Activated CD4-positive, alpha-beta T cell treated with anti-CD3 and anti-CD28 coated beads, Interleukin-2, amount 50 U/mL, for 48 hours (primary cell): ENCODE measurements at places on chromosomes 12 and 14.
A peak's percentile ranks its signal among the peaks of the same experiment; 100 is the strongest.

GRCh38 chr12:14878488-14878887 is 7.2 kb downstream of the MGP start:
- DNase-seq = no peak

DNA sequence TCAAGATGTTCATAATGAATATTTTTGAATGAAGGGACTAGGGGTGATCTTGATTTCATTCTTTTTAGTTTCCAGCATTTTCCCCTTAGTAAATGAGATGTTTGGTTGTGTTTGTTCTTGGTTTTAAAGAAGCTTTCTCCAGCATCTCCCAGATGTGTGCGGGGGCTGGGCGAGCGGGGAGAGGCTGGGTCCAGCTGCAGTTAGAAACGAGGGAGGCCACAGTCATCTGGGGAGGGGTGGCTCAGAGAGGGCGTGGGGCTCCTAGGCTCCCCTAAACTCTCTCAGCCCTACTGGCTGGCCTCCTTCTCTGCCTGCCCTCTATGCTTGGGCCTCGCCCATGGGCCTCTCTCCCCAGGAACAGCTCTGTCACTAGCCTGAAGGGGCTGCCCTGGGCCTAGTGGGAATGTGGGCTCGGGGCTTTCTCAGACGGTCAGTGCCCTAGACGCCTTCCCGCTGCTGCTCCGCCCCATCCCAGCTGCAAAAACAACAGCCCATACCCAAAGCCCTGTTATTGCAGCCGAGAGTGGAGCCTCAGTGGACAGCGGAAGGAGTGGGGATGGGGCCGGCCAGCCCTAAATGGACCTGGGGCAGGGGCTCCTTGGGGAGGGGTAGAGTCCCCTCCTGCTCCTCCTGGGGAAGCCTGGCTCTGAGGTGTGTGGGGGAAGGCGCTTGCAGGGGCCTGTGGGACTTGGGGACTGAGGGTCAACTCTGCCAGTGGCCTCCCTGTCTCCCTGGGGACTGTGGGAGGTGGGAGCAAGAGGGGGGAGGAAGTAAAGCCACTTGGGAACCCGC is 18.3 kb upstream of the EIF2B2 start:
- DNase-seq = no peak

DNA sequence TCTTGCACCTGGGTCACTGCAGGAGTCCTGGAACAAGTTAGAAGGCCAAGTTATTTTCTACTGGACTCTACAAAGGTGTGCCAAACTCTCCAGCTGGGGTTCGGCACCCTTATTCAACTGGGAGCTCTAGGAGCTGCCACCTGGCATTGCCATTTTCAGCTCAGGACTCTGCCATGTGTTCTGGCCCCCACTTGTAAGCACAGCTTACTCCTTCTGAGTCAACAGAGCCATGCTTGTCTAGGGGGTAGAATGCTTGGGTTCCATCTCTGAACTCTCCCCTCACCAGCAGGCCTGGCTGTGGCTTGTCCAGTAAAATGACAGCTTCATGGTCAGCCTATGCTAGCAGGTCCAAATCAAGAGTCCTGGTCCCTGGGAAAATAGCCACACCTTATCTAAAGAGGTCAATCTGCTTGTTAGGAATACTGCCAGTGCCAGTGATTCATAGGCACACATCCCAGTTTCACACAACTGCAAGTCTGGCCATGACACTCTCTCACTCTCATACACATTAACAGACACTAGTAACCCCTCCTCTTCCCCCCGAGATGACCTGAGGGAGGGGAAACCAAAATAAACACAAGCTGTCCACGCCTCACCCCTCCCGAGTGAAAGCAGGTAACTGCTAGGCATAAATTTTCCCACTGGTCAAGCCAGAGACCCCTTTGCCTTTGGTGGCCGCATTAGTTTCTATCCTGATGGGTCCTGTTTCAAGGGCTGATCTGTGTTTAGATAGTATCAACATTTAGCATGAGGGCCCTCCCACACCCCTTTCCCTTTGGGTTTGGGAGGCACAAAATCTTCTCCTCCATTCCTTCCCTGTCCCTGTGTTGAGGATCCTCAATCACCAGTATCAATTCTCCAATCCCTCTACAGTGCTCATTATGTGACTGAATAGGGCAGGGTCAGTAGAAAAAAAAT is 182.3 kb upstream of the GZMB start:
- DNase-seq = no peak

DNA sequence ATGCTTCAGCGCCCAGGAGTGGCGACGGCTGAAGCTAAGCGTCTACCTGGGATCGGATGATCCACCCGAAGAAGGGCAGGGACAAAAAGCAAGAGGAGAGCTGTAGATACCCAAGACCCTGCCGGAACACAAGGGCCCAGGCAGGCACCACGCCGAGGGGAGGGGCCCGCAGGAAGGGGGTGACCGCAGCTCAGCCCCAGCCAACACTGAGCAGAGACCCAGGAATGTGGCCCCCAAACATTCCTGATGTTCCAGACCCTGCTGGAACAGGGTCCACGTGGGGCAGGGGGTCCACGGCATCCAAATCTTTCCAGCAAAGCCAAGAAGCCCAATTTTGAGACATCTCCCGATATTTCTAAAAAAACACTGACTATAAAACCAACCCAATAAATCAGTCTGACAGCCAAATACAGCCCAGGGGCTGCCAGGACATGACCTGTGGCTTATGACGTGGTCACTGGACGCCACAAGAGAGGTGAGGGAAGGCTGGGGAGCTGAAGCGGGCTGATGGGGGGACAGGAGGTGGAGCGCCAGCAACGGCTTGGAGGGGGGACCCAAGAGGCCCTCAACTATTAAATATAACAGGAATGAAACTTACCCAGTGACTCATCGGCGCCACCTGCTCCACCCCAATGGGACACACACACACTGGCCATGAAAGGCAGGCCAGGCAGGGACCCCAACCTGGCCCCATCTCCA is 58.9 kb downstream of the NCOR2 start:
- no peak for DNase-seq

DNA sequence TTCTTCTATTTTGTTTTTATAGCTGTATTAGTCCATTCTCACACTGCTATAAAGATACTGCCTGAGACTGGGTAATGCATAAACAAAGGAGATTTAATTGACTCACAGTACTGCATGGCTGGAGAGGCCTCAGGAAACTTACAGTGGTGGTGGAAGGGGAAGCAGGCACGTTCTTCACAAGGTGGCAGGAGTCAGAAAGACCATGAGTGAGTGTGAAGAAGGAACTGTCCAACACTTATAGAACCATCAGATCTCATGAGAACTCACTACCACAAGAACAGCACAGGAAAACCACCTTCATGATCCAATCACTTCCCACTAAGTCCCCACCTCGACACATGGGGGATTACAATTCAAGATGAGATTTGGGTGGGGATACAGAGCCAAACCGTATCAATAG is 42.3 kb downstream of the ARMH4 start:
- no peak for DNase-seq

DNA sequence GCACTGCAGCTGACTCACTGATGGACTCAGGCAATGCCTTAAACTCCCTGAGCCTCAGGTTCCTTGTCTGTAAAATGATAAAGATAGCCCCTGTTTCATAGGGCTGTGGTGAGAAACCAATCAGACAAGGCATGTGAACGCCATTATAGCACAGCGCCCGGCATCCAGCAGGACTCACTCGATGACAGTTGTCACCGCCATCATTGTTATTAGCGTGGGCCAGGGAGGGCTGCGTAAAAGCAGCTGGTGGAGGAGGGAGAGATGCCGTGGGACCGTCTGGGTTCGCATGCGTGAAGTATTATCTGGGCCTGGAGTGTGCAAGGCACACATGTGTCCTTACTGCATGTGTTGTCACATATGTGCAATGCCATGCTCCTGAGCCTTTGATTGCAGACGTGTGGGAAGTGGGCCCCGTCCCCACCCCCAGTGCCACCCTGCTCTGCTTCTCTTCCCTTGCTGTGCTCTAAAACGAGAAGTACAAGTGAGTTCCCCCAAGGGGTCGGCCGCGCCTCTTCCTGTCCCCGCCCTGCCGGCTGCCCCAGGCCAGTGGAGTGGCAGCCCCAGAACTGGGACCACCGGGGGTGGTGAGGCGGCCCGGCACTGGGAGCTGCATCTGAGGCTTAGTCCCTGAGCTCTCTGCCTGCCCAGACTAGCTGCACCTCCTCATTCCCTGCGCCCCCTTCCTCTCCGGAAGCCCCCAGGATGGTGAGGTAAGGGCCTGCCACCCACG is at the start of gene PTPN6:
PTPN6 (plus strand) TSS at position 546 of the 730 bp plus-strand sequence; CDS start at position 703, 157 bp downstream.
- peak; percentile 68 for DNase-seq

GRCh38 chr12:52383331-52383730 is 2.1 kb downstream of the KRT84 start:
- DNase-seq = no peak

DNA sequence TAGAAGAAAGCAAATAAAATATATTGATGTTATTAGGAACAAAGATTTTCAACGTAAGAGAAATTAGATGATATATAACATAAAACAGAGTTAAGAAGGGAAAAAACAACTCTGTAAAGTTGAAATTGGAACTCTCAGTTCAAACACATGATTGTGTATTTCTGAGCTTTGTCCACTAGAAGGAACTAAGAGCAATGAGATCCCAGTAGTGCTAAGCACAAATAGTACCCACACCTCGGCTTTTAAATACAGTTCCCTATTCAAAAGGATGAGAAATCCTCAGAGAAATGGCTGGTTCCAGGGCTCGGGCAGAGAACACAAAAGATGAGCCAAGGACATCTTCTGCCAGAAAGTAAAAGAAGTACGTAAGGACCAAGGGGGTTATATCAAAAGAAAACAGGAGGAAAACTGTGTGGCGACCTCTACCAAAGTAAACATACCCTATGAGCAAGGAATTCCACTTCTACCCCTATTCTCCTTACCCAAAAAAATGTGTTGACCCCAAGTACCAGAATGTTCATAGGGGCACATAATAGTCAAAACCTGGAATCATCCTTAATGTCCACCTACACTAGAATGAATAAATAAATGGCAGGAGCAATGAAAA is 96.6 kb downstream of the SPTSSA start:
- DNase-seq = no peak

DNA sequence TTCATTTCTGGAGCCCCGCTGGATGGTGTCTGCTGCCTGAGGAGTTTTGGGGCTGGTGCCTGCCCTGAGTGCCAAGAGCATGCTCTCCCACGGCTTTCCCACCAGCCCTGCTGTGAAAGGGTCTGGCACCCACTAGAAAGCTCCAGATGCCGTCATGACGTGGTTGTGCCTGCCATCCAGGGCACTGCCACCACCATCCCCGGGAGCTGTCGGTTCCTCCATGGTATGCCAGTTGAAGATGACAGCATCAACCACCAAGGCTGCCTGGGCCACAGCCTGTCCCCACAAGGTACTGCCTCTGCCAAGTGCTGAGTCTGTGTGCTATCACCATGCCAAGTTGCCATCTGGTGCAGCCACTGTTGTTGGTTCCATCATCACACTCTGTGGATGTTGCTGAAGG is 85.9 kb downstream of the TTC8 start:
- DNase-seq = no peak

GRCh38 chr14:51676549-51676948 is 24.8 kb downstream of the FRMD6 start:
- DNase-seq = no peak

- peak; percentile 80 for DNase-seq
Measured at GRCh38 chr12:3202734-3203446, 125.7 kb downstream of the TSPAN9 start.

- DNase-seq = no peak
Measured at GRCh38 chr14:20836668-20837338, 34.2 kb upstream of the RNASE1 start.

GRCh38 chr12:26062566-26062965 is 62.3 kb downstream of the BHLHE41 start:
- DNase-seq = no peak

DNA sequence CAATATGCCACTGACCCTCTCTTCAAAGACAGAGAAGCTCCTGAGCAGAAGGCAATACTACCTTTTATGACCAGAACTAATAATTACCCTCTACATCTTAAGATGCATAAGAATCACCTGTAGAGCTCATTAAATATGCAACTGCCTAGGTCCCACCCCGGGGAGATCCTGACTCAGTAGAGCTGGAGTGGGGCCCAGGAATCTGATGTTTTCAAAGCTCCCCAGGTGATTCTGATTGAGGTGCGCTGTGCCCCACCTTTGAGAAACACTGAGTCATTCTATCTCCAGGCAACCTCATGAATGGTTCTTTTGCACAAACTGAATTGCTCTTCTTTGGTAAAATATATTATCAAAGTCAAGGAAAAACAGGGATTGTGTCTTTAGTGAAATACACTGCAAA is 149.3 kb upstream of the BMP4 start:
- DNase-seq = no peak

DNA sequence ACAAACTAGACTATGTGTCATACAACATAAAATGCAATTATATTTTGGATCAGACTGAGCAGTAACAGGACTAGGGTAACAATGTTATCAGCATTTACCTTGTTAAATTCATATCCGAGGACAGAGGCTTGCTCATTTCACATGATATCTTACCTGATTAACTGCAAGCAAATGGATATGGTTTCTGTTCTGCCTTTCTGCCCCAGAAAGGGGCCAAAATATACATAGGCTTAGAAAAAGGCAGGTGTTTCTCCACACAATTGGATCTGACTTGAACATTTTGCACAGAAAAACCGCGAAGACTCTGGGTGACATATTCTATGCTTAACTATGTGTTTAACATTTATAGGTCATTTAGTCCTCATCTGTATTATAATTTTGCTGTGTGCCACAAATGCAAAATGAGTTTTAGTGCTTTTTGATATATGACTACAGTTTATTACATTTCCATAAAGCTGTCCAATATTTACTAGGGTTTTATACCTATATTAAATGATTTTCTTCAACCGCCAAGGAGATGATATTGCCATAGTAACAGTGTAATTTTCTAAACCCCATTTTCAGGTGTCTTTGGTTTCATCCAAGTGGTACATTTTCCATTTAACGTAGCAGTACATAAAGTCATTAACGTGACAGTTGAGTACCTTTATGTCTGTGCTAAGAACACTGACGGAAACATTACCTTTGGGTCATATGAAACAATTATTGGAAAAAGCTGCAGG is 249.3 kb upstream of the KRR1 start:
- DNase-seq = no peak

DNA sequence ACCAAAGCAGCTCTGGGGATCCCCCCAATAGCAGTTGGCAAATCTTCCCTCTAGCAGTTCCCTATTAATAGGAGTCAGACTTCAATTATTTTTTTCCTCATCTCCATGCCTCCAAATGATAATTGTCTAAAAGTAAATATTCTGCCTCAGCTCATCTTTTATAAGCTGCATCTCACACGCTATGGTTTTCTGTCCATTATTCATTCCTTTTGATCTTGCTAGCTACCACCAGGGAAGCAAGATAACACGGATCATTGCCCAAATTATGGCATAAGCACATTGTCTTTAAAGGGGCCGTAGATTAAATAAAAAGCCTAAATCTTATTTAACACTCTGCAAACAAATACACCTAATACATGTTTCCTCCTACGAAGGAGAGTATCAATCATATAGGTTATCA is 670.8 kb upstream of the FLRT2 start:
- DNase-seq = no peak
